ENCODE measurements at places on chromosomes 2 and 18.

DNA sequence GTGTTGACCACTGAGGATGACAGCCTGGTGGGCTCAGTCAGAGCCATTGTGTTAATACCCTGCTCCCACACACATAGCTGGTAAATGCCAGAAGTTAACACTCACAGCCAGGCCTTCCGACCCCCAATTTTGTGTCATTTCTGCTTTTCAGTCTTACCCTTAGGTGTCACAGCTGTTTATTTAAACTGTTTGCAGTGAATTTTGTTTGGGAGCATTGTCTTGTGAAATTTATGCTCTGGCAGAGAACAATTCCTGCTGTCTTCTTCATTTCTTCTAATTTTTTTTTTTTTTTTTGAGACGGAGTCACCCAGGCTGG, 8.2 kb downstream of the LPIN1 start:
- DNase-seq, result no peak

- DNase-seq, result no peak
These were observed 102.5 kb downstream of the FAM210A start for GRCh38 chr18:13623871-13624270.

DNA sequence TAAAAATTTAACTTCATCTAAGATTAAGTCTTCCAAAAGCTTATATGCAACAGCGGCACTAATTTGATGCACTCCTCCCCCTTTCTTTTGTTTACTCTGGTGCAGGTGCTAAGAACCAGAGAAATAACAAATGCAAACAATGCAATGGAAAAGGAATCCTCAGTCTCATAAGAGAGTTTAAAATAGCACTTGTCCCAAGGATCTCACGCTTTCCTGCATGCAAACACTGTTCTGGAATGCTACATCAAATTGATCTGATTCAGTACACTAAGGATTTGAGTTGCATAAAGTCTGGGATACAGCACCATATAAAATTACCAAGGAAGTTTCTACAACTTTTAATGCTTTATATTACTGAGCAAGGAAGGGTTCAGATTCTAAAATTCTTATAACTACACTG, 50.5 kb downstream of the SEPTIN10 start:
- DNase-seq, result no peak

- DNase-seq, result no peak
These were observed 715.7 kb upstream of the NXPH2 start for GRCh38 chr2:139495851-139496250.

DNA sequence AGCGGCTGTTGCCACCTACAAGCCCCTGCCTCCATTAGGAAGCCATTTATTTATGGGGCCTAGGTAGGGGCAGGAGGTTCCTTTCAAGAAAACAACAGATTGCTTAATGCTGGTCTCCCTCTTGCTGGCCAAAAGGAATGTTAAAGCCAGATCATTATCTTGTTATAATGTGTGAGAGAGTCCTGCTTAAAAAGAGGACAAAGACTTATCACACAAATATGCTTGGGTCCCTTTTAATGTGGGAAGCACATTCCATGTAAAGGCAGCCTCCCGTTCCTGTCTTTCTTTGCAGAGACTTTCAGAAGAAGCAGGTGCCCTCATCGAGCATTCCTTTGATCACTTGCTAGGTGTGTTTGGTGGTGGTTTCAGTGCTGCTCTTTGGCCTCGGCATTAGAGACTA, 76.4 kb downstream of the AGAP1 start:
- DNase-seq, result no peak

DNA sequence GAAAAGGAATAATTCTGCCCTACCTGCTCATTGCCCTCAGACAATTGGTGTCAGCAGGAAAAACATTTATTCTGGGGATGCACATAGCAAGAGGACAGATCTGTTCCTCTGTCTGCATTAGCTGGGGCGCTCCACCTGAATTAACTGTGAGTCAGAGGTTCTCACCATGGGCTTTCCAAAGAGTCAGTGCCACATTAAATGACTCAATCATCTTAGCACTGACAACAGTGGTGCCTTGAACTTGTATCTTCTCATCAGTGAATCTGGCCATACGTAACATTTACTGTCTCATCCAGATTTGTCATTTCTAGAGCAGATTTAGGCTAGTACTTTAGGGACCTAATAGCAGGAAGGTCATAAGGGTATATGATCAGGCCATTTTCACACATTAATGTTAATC, 358.1 kb upstream of the CRIM1 start:
- no peak for DNase-seq

DNA sequence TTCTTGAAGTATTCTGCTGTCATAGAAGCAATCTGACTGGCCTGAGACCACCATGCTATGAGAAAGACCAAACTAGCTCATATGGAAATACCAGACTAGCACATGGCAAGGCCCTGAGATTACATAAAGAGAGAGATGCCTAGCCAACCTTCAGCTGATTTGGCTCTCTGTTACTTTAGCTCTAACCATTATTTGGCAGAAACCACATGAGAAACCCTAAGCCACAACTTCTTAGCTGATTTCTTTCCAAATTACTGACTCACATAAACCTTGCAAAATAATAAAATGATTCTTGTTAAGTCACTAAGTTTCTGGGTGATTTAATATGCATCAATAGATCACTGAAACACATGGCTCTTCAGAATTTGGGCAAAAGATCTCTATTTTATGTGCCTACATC, 295.0 kb upstream of the ZNF521 start:
- no peak for DNase-seq

GRCh38 chr2:197360744-197361156, 50.2 kb upstream of the ANKRD44 start:
- DNase-seq, result no peak

GRCh38 chr2:22912398-22912797, 472.6 kb upstream of the KLHL29 start:
- no peak for DNase-seq

DNA sequence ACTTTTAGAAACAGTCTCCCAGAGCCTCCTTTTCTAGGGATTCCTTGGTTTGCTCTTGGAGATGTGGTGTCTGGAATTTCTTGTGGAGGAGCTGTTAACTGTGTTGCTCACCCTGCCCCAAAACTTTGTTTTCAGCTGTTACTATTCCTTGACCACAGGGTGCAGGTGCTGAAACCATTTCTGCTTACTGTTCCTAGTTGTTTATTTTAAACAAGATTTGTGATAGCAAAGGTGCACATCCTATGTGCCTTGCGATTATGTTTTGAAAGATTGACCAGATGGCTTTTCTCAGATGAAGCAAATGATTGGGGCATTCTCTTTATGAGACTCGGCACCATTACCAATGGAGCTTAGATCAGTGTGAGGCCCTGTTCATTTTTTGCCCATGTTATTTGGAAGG, 111.2 kb downstream of the RAB3GAP1 start:
- no peak for DNase-seq

- peak; percentile 28 for DNase-seq
These were observed 83.4 kb upstream of the CYP20A1 start for GRCh38 chr2:203155406-203155805.

GRCh38 chr2:61937886-61938285, 32.4 kb downstream of the COMMD1 start:
- DNase-seq, result no peak

GRCh38 chr18:77366720-77367641, 117.3 kb downstream of the GALR1 start:
- DNase-seq, result no peak

- DNase-seq, result no peak
These were observed 135.1 kb upstream of the SMAD2 start for GRCh38 chr18:48065601-48065995.

DNA sequence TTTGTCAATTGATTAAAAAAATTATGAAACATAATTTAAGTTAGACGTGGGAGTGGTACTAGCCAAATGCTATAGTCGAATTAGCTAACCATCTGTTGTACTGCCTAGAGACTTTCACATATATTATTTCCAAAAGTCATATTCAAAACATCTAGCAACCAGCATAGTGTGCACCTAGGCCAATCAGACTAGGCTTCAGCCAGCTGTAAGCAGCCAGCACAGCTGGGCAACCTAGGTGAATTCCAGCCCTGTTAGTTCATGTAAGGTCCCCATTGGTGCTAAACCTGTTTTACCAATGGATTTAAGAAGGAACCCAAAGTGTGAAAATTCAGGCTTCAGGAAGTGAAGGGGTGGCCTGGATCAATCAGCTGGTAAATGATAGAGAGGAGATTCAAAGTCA, 144.3 kb downstream of the BCL2 start:
- no peak for DNase-seq

DNA sequence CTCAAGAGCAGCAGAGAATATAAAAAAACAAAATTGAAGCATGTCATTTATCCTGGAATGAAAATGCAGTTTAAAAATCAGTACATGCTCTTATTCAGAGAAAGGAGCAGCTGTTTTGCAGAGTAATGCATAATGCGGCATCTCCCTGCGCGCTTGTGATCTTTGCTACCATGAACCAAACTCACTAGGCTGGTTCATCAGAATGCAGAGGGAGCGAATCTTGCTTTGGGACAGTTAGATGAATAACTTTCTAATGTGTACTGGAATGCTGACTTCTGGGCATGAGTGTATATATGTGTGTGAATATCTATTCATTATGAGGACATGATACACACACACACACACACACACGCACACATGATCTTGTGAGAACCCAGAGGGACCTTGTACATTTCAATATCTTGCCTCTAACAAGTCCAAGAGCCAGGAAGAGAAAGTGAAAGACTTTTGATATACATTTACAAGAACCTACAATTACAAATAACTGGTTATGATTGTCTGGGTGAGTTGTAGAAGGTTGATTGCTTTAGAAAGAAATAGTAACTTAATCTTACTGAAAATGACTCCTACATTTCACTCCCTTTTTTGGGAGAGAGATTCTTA, 54.1 kb upstream of the THOC1 start:
- DNase-seq, result no peak

- no peak for DNase-seq
These were observed 75.3 kb downstream of the HNRNPLL start for GRCh38 chr2:38527338-38528007.

DNA sequence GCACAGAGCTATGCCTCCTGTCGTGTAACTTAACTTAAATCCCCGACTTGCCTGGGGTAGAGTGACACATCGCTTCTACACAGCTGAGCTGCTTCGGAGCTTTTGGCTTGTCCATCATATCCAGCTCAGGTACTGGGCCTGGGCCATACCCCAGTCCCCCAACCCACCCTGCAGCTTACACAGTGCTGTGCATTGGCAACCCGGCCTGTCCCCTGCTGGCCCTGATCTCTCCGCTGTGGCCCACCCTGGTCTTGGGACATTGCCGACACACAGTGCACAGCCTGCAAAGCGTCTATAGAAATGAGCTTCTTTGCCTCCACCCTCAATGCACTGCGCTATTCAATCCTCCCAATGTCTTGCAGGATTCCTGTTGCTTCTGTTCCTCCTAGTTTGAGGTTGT, 342.8 kb upstream of the RAB6C start:
- no peak for DNase-seq

DNA sequence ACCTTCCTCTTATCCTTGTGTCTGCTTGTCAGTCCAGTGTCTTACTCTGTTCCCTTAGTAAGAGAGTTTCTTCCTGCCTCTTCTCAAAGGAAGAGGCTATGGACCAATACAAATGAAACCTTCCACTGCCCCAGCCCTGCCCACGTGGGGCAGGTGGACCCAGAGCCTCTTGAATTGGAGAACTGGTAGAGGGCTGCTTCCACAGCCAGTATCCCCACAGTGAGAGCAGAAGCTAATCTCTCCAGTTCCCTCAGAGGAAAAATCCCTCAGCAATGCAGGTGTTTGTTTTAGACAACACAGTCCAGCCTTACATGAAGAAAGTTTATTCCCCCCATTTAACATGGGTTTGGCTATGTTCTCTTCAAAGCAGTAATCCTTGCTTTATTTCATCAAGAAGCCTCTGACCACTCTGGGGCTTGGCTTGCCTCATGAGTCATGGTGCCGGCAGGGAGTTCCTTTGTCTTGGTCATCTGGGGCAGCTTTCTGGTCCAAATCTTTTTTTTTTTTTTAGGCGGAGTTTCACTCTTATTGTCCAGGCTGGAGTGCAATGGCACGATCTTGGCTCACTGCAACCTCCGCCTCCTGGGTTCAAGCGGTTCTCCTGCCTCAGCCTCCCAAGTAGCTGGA, 6.5 kb upstream of the CYBRD1 start:
- no peak for DNase-seq

GRCh38 chr2:192669505-192670091, 474.9 kb upstream of the TMEFF2 start:
- DNase-seq, result no peak

DNA sequence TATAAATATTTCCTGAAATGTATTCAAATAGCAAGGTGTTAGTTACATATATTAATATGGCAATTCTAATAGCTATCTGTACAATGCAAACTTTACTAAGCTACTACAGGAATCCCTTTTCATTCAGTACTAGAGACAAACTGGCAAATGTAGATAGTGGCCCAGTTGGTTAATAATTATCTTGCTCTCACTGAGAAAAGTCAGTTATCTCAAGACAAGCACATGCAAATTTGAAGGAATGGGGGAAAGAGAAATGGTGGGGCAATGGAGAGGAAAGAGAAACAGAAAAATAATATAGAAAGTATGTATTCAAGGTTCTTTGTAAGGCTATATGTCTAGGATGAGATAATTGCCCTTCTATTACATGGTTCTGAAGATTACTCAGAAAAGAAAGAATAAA, 280.0 kb downstream of the FIGN start:
- DNase-seq, result no peak

DNA sequence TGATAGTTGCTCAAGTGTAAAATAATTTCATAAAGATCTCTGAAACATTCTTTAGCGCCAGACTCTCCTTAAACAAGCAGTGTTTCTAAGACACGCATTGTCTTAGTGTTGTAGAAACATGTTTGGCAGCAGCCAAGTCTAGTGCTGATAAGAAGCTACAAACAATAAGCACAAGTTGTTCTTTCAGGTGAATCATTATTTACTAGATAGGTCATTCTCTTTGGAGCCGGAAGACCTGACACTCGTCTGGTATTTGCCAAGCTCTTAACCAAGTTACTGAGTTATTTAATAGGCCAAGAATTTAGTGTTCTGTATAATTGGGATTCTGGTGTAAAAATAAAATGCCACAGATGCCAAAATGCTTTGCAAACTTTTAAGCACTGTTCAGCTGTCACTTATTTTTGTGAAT, 852.1 kb downstream of the CPS1 start:
- no peak for DNase-seq

DNA sequence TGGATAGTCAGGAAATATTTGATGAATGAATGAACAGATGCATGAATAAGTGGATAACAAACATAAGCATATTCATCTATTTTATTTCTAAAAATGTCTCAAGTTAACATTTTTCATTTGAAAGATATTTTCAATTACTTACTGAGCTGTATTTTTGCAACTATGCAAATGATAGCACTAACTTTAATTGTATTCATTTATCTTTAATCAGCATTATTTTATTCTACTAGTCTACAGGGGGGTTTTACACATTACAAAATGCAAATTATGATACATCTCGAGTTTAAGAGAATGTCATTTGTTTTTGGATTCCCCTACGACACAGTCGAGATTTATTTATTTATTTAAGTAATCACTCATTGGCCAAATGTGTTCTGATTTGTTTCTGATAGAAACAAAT, 530.6 kb downstream of the ERBB4 start:
- no peak for DNase-seq

All from KBM-7 (cell line).